Fibroblast of pulmonary artery (primary cell): ENCODE measurements at places on chromosomes 12 and 14.

GRCh38 chr12:19941096-19941495 lies 427.2 kb upstream of the PDE3A start:
- DNase-seq, result no peak

DNA sequence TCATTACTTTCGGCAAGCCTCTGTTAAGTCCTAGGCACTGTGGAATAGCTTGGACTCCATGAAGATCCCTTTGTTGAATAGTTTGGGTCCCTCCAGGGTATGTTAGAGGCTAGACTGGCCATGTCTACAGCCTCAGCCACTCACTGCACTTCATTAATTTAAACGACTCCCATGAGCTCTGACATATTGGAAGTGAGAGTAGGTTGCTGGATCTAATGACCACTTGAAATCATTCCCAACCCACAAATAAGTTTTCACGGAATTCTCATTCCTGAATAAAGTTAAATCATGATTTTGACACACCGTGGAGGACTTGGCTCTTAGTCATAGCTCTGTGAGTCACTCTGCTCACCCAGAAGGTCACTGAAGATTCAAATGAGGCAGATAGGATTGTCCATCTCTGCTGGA lies 21.4 kb upstream of the APPL2 start:
- DNase-seq, result peak; percentile 62

DNA sequence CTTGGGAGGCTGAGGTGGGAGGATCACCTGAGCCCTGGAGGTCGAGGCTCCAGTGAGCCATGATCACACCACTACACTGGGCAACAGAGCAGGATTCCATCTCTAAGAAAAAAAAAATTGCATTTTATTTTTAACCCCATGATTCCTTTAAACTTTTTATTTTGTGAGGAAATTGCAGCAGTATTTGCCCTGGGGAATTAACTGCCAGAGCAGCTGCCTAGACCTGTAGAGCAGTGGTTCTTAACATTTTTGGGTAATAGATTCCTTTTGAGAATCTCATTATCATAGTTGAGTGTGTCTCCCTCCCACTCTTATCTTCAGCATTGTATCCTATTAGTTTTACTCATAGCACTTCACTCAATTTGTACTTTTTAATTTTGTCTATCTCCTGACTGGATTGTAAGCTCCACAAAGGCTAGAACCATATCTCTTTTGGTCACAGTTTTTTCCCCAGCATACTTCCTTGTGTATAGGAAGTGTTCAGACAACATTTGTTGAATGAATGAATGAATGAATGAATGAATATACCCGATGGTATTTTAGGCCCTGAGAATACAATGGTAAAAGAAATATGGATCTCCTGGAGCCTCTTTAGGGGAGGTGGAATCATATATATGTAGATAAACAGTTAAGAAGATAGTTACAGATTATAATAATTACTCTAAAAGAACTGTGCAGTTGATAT lies 40.6 kb downstream of the BRMS1L start:
- no peak for DNase-seq

- DNase-seq, result peak; percentile 55
Measured at GRCh38 chr14:61841145-61841544, 78.9 kb downstream of the SNAPC1 start.

DNA sequence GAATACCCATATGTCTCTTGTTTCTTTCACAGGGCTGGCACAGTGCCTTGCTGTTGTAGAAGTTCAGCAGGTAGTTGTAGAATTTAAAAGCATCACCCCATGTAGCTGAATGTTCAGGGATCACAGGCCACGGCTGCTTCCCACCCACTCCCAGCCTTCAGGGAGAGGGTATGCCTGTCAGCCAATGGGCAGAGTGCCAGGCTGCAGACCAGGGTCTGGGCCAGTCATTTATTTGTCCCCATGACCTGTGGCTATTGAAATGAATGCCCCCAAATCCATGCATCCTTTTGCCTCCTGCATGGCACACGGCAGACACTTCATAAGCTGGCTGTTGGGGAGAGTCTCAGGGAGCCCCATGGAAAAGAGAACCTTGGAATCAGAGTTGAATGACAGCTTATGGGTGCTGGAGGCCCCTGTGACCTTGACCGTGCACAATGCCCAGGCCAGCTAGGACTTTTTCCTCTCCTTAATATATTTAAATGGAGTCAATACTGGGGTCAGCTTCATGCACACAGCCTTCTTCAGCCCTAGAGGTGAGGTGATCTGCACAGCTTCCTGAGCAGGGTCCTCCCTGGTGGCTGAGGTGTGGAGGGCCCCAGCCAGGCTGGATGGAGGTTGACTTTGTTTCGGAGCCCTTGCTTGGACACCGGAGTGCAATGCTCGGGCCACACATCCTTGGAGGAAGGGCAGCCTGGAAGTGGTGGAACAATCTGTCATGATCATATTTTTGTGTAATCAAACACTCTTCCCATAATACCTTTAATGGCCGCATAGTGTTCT lies 45.3 kb downstream of the PRMT8 start:
- DNase-seq, result no peak

- peak; percentile 51 for DNase-seq
Measured at GRCh38 chr14:73245480-73246325, 8.4 kb downstream of the PAPLN start.

- no peak for DNase-seq
Measured at GRCh38 chr12:110058875-110059615, 10.7 kb upstream of the C12orf76 start.

- DNase-seq, result no peak
Measured at GRCh38 chr14:94690486-94690885, 78.3 kb downstream of the SERPINA3 start.

DNA sequence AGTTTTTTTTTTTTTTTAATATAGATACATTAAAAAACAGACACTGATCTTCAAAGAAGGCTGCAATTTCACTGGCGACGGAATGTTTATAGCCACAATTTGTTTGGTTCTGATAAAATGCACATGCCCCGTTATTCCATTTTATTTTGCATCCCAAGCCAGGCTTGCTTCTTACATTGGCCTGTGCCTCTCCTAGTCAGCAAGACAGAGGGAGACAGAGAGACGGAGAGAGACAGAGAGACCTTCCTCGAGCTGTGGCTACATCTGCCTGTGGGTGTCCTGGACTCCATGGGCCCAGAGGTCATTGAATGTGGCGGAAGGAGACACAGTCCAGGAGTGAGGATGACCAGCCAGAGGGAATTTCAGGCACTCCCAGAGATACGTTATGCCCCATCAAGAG lies 926.6 kb downstream of the VRK1 start:
- no peak for DNase-seq

DNA sequence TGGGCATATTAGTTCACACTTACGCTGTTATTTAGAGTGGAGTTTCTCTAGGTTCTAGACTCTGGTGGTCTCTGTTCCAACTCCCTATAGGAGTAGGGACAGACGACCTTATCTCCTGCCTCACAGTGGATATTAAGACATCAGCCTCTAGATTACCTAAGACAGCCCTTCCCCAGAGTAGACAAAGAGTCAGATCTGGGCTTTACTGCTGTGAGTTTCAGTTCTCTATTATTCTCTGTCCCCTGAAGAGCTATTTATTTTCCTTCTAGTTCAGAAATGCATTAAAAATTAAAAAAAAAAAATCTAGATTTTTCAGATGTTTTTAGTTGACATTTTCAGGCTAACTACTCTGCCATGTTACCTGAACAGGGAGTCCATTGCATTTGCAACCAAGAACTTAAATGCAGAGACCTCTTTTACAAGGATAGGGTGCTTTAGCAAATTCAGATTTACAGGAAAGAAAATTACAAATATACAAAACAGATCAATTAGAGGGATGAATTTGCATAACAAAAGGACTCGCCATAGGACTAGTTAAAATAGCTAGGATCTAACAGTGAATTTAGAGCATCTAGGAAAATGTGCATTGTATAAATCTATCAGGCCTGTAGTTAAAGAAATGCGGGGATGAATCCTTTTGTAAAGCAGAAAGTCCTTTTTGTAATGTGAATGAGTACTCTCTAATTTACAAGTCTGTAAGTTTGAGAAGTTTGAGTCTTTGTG lies 381.4 kb downstream of the APAF1 start:
- no peak for DNase-seq

GRCh38 chr14:72774894-72775620 lies 118.8 kb downstream of the DPF3 start:
- DNase-seq, result no peak

DNA sequence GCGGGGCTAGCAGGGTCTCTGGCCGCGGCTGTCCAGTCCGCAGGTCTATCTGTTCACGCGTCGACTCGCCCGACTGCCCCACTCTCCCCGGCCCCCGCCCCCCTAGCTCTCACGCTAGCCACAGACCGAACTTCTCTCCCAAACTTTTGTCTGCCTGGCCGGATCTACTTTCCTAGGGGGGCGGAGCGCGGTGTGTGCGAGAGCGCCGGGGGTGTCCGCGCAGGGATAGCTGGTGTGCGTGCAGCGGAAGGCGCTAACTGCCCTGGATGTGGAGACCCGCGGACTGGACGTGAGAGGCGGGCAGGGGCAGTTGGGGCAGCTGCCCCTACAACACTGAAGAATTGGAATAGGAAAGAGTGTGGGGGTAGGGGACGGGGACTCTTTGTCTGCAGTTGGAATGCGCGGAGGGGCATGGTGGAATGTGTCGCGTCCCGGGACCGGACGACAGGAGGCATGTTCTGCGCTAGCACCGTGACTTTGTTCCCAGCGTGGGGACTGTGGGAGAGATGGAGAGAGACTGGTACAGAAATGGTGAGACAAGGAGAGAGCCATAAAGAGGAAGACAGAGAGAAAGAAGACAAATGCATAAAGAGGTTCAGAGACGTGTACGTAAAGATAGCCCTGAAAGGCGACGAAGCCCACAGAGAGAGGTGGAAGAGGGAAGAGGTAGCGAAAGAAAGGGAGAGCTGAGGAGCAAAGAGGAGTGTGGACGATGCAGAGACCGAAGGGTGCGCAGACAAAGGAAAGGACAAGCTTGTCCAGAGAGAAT lies at the start of gene AJUBA:
Gene AJUBA, minus strand, starts transcription at position 75 of the 769 bp plus-strand sequence. CDS start 285 bp downstream, outside the sequence.
- DNase-seq, result peak; percentile 92

DNA sequence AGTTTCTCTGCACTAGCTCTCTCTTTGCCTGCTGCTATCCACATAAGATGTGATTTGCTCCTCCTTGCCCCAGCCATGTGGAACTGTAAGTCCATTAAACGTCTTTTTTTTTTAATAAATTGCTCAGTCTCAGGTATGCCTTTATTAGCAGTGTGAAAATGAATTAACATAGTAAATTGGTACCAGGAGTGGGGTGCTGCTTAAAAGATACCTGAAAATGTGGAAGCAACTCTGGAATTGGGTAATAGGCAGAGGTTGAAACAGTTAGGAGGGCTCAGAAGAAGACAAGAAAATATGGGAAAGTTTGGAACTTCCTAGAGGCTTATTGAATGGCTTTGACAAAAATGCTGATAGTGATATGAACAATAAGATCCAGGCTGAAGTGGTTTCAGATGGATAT lies 159.8 kb downstream of the FSCB start:
- no peak for DNase-seq
